Metanephros (tissue), 2 donors: ENCODE measurements at places on chromosomes 4 and X. TPM values are rescaled to one million over a fixed set of nuclear protein-coding genes. Genes with fewer than 3 reads are reported as not detected.

Gene DIPK2B
- 13.4 TPM for total RNA-seq

Gene TSPAN7
- total RNA-seq: 31.9 TPM

Gene TMEM144
- 5.7 TPM for total RNA-seq

Gene TMSB15A
- total RNA-seq: 13.9 TPM

Gene ABCG2
- total RNA-seq: 11.2 TPM

Gene IRAK1
- 32.6 TPM for total RNA-seq

Gene SLC16A2
- total RNA-seq: 17.9 TPM

Gene TMEM31
- not detected for total RNA-seq

Gene AFP
- total RNA-seq: 34.0 TPM

Gene CCNB3
- 0.47 TPM for total RNA-seq

Gene ASB5
- total RNA-seq: 36.8 TPM

Gene GYPE
- total RNA-seq: 2.2 TPM

Gene TIGD4
- total RNA-seq: 2.2 TPM

Gene DUX4
- not detected for total RNA-seq

Gene FOXP3
- 0.23 TPM for total RNA-seq

Gene C1QTNF7
- 19.2 TPM for total RNA-seq

Gene HPGD
- 39.8 TPM for total RNA-seq

Gene ZNF732
- 1.9 TPM for total RNA-seq

Gene BBS12
- total RNA-seq: 10.4 TPM

Gene FAM47A
- not detected for total RNA-seq

Gene CAPN6
- 38.8 TPM for total RNA-seq

Gene TSPAN5
- 23.4 TPM for total RNA-seq

Gene SCRG1
- not detected for total RNA-seq

Gene SPARCL1
- 46.2 TPM for total RNA-seq

Gene CHRDL1
- total RNA-seq: 7.2 TPM

Gene PHEX
- 0.18 TPM for total RNA-seq

Gene CD40LG
- 0.18 TPM for total RNA-seq

Gene PCSK1N
- 38.5 TPM for total RNA-seq

Gene CFP
- total RNA-seq: 6.4 TPM

Gene SRPX
- 22.0 TPM for total RNA-seq

Gene CTAG2
- not detected for total RNA-seq

Gene ZNF711
- total RNA-seq: 30.1 TPM

Gene C4orf51
- not detected for total RNA-seq

Gene MAPK10
- 155 TPM for total RNA-seq

Gene ACE2
- 16.9 TPM for total RNA-seq

Gene PRSS12
- total RNA-seq: 10.8 TPM

Gene DCHS2
- total RNA-seq: 11.1 TPM

Gene ETDB
- total RNA-seq: not detected

Gene ART3
- total RNA-seq: 13.8 TPM

Gene RTL3
- 0.12 TPM for total RNA-seq

Gene IL2
- total RNA-seq: not detected

Gene GRIA3
- 4.4 TPM for total RNA-seq

Gene HSFX1
- 1.7 TPM for total RNA-seq

Gene AKAP14
- not detected for total RNA-seq

Gene S100G
- not detected for total RNA-seq

Gene CXCL8
- total RNA-seq: 6.0 TPM

Gene FUNDC2
- 47.1 TPM for total RNA-seq

Gene IRS4
- 2.9 TPM for total RNA-seq

Gene FAM133A
- not detected for total RNA-seq

Gene DUSP21
- total RNA-seq: not detected

Gene JCHAIN
- total RNA-seq: 5.1 TPM

Gene CENPU
- 10.8 TPM for total RNA-seq

Gene FAM47B
- not detected for total RNA-seq
